ENCODE measurements at places on chromosomes 11 and 22.

DNA sequence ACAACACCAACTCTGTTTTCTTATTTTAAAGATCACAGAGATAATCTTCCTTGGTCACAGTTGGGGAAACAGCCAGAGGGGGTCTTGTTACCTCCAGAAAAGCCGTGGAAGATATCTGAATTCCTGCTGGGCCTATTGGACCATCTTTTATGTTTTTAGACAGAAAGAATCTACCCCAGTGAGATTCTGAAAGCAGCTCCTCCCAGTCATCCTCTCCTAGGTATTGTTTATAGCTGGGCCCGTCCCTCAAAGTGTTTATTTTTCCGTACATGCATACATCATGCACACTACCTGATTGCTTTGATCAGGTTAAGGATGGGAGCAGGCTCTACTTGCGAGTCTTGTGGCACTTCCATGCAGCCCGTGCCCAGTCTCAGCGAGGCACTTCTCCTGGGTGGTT lies 742.4 kb downstream of the NTM start:
- DNase-seq = no peak

- DNase-seq = no peak
Observed at GRCh38 chr11:61709572-61709971, 29.4 kb downstream of the DAGLA start.

- DNase-seq = no peak
Observed at GRCh38 chr22:41976070-41976901, 7.0 kb downstream of the SEPTIN3 start.

GRCh38 chr22:27749597-27750225 lies 51.8 kb downstream of the MN1 start:
- no peak for DNase-seq

DNA sequence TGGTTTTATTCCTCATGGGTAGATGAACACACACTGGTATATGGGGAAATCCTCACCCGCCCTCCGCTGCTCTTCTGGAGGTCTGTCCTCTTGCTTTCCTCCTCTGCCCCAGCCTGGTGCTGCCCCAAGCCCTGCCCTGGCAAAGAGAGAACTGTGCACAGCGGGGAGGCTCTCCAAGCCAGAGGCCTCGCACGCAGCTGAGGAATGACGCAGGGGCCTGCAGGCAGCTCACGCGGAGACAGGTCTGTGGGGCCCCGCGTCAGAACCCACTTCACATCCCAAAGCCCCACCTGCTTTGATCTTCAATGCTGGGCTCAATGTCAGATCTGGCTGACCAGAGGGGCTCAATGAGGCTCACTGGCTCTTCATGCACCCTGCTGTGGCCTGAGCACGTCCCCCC lies 10.0 kb downstream of the GATD1 start:
- no peak for DNase-seq

DNA sequence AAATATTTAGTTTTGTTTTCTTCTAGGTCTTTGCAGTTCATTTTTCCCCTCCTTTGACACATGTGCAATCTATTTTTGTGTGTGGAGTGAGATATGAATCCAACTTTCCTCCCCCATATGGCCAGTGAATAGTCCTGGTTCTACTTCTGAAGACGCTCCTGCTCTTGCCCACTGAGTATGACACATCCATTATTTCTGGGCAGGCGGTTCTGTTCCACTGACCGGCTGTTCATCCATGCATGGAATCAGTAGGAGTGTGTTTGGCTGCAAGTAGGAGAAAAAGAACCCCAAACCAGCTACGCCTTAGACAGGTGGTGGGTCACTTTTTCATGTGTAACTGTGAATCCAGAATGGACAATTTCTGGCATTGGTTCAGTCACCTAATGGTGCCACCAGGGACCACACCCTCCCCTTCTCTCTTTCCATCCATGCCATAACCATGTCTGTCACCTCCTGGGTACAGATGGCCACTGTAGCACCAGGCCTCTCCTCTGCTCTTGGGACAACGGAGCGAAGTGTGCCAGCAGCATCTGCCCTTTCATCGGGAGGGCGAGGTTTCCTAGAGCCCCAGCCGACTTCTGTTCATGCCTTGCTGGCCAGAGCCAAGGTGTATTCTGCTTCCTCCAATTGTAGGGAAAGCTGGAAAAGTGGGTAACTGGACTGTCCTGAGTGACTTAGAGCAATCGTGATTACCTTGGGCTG lies 67.4 kb upstream of the SLC22A12 start:
- no peak for DNase-seq

DNA sequence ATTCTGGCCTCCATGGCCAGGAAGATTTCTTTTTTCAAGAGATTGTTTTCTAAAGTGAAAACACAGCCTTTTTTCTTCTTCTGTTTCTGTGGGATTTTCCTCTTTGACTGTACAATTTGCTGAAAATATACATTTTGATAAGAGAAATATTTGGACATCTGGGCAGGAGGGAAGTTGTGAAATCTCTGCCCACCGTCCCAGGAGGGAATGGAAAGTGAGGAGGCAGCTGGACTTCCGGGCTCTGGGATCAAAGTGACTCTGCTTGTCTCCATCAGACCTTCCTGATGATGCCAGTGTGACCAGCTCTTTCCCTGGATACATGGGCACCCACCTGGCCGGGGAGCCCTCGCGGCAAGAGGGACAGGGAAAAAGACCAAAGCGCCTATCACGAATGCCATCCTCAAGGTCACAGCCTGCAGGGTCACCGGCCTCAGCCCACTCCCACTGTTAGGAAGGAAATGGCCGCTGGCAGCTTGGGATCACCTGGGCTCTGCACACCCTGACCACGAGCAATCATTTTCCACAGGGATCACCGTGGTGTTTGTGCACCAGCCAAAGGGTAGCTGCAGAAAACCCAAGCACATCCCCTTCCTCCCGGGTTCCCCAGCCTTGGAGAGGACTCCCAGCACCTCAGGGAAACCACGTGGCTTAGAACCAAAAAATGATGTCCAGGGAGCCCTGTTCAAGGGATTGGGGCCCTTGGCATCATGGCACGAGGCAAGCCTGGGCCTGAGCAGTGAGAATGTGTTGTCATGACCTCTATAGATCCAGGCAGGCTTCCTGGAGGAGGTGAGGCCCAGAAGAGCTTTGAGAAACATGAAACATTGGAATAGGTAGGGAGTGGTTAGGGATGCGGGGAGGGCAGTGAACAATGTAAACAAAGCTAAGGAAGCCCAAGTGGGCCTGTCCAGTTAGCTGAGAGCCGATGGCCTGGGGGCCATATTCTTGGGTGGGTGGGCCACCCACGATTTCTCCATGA lies 29.1 kb upstream of the CCND1 start:
- DNase-seq = no peak

DNA sequence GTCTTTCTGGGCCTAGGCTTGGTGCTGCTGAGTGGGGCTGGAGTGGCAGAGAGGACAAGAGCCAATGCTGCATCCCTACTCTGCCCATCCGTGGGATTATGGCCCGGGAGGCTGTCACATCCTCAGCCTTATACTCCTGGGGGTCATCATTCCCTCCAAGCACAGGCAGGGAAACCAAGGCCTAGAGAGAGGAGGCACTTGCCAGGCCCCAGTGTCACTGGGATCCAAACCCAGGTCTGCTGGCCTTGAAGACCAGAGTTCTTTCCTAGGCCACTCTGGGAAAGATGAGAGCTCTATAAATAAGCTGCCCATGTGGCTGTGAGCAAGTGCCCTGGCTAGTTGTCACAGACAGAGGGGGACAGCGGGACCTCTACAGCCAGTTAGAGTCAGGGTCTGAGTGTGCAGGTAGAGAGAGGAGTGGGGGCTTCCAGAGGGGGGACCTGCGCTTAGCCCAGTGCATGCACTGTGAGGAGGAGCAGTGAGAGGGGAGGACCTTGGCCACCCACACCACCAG lies 4.8 kb downstream of the RELT start:
- DNase-seq = no peak

DNA sequence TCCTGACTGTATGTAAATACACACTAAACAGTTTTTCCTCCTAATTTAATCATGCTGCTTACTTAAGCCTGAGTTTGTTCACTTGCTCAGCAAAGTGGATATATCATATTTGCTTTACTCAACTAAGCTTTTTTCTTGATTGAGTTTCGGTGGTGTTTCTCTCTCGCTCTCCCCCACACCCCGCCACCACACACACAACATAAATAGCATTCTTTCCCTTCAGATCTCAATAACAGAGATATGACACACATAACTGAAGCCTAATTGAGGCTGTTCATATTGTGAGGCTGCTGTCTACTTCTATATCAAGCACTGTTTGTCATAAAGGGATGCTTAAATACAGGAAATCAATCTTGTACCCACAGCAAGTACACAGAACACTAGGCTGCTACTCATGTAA lies 364.9 kb downstream of the FAT3 start:
- no peak for DNase-seq

DNA sequence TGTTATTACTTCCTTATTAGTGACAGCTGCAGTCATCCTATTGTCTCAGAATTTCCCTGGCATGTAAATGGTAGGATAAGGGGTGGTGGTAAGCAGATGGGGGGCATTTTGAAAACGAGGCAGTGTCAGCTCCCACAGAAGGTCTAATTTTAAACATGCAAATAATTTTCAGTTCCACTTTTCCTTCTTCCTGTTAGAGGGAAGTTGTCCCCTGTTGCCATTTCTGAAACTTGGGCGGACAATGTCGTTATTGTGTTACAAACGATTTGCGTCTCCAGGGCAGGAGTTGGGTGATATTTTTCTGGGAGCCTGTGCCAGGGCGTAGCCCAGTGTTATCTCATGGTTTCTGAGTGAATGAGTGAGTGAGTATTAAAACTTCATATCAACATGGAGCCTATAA lies 7.4 kb downstream of the PTPRJ start:
- no peak for DNase-seq

DNA sequence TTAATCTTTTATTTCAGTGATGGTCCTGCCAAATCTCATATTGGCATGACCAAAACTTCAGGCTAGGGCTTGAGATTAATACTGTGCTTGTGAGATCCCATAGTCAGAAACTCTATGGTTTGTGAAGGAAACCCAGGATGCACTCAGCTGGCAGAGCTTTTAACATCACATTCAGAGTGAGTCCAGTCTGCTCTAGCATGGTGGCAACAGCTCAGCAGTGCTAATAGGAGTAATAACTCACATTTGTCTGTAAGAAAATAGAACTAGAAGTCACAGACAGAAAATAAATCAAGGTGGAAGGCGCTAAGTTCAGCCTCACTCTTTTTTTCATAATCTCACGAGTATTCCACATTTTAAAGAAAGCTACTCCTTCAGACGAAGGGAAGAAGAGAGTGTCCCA lies 549.3 kb upstream of the TENM4 start:
- no peak for DNase-seq

GRCh38 chr11:130560000-130560780 lies 111.7 kb downstream of the ADAMTS15 start:
- no peak for DNase-seq

GRCh38 chr11:72309641-72310040 lies 65.7 kb upstream of the PHOX2A start:
- no peak for DNase-seq

- DNase-seq = no peak
Observed at GRCh38 chr22:24161909-24162308, 19.4 kb upstream of the SUSD2 start.

GRCh38 chr22:37804881-37805809 lies 2.6 kb upstream of the GCAT start:
- DNase-seq = peak; percentile 91

DNA sequence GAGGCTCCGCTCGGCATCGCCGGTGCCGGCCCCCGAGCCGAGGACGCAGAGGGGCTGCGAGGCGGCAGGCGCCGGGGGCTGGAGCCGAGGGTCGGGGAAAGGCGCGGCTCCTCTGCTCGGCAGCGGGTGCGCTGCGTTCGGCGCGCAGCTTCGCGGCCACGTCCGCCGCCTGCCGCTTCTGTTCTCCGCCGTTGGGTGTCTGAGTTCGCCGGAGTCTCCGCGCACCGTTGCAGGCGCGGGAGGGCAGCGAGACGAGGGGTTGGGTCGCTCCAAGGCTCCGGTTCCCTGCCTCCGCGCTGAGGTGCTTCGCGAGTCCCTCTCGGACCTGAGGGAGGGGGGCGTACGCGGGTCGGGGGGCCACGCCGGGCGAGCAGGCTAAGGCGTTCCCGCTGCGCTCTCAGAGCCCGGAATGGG lies 347 bp downstream of the MN1 start:
- DNase-seq = peak; percentile 52

DNA sequence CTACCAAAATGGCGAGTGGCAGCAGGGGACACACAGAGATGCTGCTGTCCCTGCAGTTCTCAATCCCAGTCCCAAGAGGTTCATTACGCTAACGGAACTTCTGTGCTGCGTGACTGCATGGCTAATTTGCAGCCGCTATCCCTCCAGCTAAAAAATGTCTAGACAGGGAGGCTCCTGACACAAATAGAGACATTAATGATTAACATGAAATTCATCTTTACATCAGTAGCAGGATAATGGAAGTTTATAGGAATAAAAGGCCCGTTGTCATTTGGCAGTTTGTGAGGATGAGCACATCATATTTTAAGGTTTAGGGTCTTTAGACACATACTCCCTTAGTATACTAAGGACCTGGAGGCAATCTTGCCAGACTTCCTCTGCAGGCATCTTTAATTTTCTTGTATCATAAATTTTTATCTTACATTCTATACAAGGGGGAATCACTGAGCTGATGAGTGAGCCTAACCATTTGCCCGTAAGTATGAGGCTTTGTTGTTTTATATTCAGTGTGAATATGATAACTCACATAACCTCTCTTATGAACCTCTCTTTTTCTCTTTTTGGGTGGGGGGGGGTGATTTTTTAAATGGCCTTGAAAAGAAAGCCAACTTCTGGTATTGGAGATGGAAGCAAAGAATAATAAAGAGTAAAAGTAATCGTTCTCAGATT lies 99.8 kb upstream of the OR9G4 start:
- no peak for DNase-seq

GRCh38 chr11:8068605-8069221 lies 12.3 kb upstream of the TUB start:
- no peak for DNase-seq

- peak; percentile 63 for DNase-seq
Observed at GRCh38 chr11:450809-451451, 851 bp downstream of the PTDSS2 start.

- DNase-seq = no peak
Observed at GRCh38 chr11:6253197-6253596, 6.4 kb upstream of the CCKBR start.

GRCh38 chr22:25563761-25564319 lies 635 bp upstream of the GRK3 start:
- no peak for DNase-seq

DNA sequence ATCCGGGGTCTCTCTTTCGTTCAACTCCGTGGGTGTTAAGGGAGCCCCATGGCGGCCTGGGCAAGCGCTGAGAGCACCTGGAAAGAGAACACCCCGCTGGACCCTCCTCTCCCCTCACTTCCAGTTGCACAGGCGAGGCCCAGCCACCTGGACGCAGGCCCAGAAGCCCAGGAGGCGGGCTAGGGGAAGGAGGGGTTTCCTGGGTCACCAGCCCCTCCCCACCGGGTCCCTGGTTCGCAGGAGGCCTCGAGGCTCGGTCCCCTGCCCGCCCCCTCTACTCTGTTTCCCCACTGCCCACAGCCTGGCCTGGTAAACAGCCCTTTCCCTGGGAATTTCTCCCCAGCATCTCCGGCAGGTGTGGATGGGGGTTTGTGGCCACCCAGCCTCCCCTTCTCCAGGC lies 8.5 kb upstream of the NFAM1 start:
- no peak for DNase-seq

- DNase-seq = no peak
Observed at GRCh38 chr22:43173566-43173965, 13.4 kb downstream of the TTLL12 start.

- DNase-seq = no peak
Observed at GRCh38 chr11:33652930-33653329, 47.7 kb downstream of the C11orf91 start.

GRCh38 chr22:35684270-35684700 lies 33.4 kb upstream of the APOL5 start:
- DNase-seq = no peak
